ENCODE measurements at places on chromosomes 3 and 15. TPM values are rescaled to one million over a fixed set of nuclear protein-coding genes. Genes with fewer than 3 reads are reported as not detected.

DNA sequence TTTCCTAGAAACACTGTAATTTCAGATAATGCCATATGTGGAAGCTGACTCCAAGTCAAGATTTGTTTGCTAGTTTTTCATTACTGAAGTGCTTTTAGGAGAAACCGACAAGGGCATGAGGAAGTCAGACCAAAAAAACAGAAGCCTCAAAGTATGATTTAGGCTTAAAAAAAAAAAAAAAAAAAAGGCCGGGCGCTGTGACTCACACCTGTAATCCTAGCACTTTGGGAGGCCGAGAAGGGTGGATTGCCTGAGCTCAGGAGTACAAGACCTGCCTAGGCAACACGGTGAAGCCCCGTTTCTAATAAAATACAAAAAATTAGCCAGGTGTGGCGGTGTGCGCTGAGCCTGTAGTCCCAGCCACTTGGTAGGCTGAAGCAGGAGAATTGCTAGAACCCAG is 11.6 kb downstream of the RPL15 start:
- no peak for DNase-seq

CCR1 gene
- 11.1 TPM for total RNA-seq

DNA sequence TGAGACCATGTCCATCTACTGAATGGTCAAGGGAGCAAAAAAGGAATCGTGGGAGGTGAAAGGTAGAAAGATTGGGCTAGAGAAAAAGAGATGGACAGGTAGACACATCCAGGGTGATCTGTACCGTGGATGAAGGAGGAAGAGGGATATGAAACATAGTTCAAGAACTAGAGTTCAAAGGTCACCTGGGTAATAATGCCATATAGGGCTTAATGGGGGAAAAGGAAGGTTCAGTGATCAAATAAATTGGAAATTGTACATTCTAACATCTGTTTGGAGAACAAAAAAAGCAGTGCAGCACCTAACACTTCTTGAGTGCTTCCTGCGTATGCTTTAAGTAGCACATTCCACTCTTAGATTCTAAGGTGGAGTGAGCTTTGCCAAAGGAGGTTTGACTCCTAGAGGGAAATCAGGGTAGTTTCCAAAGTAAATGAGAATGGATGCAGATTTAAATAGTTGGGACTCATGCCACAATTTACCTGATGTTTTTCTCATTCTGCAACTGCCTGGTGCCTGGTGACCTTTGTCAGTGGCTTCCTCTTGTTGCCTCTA is 46.6 kb downstream of the MITF start:
- no peak for DNase-seq

GRCh38 chr3:23085261-23085660 is 117.9 kb upstream of the UBE2E2 start:
- DNase-seq, result no peak

- DNase-seq, result no peak
Observed at GRCh38 chr3:181493423-181493822, 218.3 kb upstream of the SOX2 start.

DNA sequence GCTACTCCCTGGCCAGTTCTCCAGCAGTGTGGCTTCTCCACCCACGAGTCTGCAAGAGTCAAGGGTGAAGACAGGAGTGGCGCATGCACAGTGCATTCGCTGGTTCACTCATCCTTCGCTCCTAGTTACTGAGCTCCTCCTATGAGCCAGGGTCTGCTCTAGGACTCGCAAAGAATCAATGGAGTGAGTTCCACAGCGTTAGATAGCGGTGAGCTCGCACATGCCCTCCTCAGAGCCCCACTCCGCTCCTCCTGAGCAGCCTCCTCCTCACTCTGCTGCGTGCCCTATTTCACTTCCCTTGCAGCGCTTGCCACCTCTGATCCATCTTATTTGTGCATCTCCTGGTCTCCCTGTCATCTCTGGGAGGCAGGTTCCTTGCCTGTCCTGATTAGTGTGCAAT is 63.0 kb downstream of the NUP210 start:
- no peak for DNase-seq

TM4SF18 gene
- 3.9 TPM for total RNA-seq

GRCh38 chr15:75104804-75105557 is 81.6 kb downstream of the PPCDC start:
- peak; percentile 81 for DNase-seq

TEX55 gene
- total RNA-seq, result not detected

DNA sequence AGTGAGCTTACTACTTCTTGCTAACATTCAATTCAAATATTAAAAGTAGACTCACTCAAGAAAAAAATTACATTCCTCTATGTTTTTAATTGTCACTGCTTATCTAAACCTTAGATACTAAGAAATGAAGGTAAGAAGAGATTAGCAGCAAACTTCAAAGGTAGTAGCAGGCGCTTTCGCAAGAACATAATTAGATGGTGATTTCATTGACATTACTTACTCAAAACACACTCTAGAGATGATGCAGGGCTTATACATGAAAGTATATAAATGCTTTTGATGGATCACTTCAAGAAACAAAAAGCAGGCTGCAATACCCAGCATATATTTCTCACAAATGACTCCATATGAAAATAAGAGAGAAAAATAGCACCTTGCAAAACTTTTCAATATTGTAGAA is 86.8 kb downstream of the FSIP1 start:
- peak; percentile 54 for DNase-seq

GRCh38 chr3:197847866-197848401 is 56.9 kb downstream of the LRCH3 start:
- DNase-seq, result peak; percentile 22

DNA sequence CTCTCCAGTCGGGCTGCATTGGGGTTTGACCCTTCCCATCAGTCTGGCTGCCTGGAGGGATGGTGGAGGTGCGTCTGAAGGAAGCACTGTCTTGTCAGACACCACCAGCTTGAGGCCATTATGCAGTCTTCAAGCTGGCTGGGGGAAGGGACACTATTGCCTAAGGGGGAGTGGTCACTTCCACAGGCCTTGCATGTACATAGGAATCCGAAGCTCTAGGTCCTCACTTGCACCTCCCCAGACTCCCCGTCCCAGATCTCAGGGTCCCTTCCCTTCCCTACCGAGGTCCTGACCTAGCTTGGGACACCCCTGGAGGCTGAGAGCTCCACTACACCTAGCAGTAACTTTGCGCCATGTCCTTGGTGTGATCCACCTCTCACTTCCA is 48.6 kb upstream of the KLF13 start:
- DNase-seq, result no peak

GRCh38 chr3:13277196-13277813 is 142.8 kb downstream of the NUP210 start:
- no peak for DNase-seq

POPDC2 gene
- total RNA-seq, result 9.4 TPM

RHOV gene
- total RNA-seq, result 3.6 TPM

DNA sequence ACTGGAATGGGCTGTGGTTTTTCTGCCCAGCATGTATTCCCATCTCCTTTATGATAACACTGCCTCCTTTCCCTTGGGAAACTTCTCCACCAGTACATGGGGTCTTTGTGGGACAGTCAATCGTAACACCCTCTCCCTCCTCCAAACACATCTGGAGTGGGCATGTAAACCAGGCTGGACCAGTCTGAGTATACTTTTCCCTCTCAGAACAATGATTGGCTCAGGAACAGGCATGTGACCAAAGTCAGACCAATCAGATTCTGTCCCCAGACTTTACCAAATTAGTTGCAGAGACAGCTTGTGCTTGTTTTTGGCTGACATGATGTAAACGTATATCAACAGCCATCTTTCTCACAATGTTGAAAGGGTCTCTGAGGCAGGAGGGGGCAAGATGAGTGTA is 97.1 kb upstream of the CRBN start:
- no peak for DNase-seq

GRCh38 chr3:180918542-180918941 is 6.1 kb downstream of the FXR1 start:
- DNase-seq, result no peak

GRCh38 chr3:21377071-21377769 is 373.8 kb downstream of the ZNF385D start:
- no peak for DNase-seq

DNA sequence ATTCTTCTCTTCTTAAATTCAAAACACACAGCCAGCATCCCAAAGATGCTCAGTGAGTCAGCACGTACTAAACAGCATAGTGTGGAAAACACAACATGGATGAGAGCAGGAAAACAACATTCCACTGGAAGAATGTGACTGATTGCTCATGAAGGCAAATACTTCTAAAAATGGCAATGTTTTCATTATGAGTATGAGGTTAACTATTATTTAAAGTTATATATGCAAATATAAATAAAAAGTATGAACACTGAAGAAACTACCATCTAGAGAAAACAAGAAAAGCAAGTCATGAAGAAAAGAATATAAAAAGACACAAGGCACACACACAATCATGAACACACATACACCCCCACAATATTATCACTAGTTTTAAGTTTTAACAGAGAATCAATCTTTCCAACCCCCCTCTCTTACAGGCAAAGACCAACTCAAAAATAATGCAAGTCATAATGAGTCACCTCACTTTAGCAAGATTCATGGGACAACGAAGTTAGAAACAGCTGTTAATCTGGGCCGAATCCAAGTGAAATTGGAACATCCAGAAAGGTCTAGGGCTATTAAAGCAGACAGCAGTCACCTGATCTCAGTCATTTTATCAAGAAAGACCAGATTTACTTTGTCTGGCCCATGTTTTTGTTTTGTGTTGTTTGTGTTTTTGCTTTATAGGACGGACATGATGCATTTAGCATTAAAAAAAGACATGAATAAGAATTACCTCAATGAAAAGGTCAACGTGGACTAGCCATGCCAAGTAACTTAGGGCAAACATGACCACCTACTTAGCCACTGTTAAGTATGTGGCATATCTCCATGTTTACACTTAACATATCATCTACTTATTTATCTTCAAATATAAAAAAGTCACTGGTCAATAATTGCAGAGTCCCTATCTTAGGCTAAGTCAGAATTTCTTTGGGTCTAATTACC is 18.1 kb downstream of the GBE1 start:
- peak; percentile 52 for DNase-seq

DNA sequence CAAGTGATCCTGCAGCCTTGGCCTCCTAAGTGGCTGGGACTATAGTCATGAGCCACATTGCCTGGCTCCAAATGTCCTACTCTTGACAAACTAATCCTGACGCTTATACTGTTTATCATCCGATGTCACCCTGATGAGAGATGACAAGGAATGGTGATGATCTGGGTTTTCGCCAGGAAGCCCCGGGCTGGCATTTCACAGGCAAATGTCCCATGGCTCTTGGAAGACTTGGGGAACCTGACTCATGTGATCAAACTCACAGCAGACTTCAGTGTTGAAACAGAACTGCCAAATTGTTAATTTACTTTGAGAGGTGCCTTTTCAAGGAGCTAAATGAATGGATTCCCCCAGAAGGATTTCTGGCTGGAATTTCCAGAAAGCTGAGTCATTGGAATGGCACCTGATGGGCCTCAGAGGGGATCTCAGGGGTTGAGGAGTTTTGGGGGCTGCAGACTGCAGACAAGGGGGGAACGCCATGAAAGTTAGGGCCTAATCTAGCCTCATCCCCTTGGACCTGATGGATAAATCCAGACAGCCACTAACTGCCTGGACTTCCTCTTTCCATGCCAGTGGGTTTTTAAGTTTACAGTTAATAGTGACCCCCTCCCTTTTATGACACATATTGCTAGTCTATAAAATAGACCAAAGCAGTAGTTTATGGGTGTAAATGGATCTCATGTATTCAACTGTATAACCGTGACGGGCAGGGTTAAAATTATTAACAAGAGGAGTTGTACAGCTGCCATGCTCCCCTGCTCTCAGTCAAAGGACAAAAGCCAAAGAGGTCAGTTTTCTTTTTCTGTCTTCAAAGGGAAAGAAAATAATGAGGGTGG is 146.6 kb downstream of the CHSY1 start:
- DNase-seq, result peak; percentile 48

IRAK2 gene
- total RNA-seq, result 2.9 TPM

- peak; percentile 89 for DNase-seq
Observed at GRCh38 chr3:24773798-24774197, 279.1 kb upstream of the THRB start.

GRCh38 chr3:60080648-60081047 is 1030.8 kb upstream of the CFAP20DC start:
- DNase-seq, result no peak

DNA sequence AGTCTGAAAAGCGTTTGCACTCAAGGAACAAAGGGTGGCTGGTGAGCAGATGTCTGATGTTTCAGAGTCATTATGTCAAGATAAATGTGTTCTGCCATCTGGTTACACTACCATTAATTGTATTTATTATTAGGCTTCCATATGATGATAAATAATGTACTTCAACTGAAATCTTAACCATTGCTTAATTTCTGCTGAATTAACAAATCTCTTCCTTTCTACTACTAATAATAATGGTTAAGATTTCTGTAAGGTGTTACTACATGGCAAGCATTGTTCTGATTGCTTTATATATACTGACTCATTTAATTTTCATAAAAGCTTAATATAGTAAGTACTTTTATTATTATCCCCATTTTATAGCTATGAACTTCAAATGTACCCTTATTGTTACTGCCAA is 68.4 kb upstream of the GALNT15 start:
- no peak for DNase-seq

C3orf22 gene
- 1.7 TPM for total RNA-seq

DNA sequence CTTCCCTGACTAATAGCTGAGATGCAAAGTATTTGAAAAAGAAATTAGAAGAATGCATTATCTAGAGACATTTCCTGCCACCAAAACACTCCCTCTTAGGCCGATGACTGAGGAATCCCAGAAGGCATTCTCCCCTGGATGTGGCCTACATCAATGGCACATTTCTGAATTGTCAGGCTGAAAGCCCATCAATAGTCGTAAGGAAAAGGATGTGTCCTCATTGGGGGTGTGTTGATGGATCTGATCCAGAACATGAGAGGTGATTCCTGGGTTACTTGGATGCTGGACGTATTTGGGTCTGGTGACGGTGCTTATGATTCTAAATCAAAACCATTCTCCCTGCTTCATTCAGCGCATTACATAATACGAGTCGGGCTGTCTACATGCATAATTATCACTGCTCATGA is 216.9 kb upstream of the CDIN1 start:
- no peak for DNase-seq

ZNF860 gene
- total RNA-seq, result 6.0 TPM

- DNase-seq, result peak; percentile 48
Observed at GRCh38 chr3:156787926-156788663, 38.1 kb upstream of the LEKR1 start.

GRCh38 chr3:120168038-120168437 is 73.8 kb upstream of the GSK3B start:
- DNase-seq, result no peak

WDR93 gene
- 1.7 TPM for total RNA-seq

ABCF3 gene
- 45.3 TPM for total RNA-seq

DNA sequence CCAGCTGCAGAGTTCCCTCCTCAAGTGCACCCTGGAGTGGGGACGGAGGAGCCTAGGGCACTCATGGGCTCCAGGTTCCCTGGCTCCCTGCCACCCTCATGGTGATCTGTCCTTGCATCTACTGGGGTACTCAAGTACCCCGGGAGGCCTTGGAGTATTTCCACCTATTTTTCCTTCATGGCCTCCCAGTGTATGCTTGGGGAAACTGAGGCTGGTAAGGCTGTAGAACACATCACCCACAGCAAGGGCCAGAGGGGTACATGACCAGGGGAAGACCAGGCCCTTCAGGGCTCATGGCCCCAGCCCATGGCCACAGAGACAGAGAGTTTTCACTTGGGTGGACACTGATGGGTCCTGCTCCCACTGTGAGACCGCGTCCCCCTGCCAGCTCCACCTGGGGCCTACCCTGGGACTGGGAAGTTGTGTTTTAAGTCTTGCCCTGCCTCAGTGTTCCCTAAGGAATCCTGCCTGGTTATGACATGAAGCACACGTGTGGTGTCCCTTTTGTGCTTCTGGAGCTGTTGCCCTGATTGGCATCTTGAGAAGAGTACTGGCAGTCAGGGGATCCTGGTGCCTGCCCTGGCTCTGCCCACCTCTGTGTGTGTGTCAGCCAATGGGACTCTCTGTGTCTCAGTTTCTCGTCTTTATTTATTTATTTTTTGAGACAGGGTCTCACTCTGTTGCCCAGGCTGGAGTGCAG is 132.8 kb downstream of the TJP1 start:
- no peak for DNase-seq

BTLA gene
- 2.2 TPM for total RNA-seq
